NCI-H446 treated with DMSO at 0.1 percent for 48 hours (cell line): ENCODE measurements at places on chromosomes 13 and 19.

- DNase-seq = no peak
These were observed 52.4 kb downstream of the RBM26 start for GRCh38 chr13:79353693-79354092.

- DNase-seq = no peak
These were observed 25.5 kb downstream of the ELL start for GRCh38 chr19:18496167-18496979.

DNA sequence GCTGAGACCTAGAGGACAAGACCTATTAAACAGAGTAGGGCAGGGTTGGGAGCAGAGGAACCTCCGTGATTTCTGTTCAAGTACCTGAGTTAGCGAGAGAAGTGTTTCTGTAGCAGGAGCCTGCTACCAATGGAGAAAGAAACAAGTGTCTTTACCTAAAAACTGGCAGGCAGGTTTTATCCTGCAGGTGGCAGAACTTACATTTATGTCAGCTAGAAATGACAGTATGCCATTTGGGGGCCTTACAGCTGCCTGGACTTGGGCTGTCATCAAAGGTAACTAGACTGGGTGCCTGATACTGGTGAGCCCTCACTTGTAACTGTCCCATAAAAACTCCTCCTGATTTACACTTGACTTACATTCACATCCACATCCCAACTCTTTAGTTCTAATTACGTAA lies 185.3 kb upstream of the MIR17HG start:
- no peak for DNase-seq

- no peak for DNase-seq
These were observed 84.0 kb upstream of the GSX1 start for GRCh38 chr13:27708325-27708724.

GRCh38 chr19:17950310-17951156 lies 16.4 kb upstream of the KCNN1 start:
- DNase-seq = no peak

GRCh38 chr13:44044547-44045179 lies 165.0 kb downstream of the LACC1 start:
- no peak for DNase-seq

DNA sequence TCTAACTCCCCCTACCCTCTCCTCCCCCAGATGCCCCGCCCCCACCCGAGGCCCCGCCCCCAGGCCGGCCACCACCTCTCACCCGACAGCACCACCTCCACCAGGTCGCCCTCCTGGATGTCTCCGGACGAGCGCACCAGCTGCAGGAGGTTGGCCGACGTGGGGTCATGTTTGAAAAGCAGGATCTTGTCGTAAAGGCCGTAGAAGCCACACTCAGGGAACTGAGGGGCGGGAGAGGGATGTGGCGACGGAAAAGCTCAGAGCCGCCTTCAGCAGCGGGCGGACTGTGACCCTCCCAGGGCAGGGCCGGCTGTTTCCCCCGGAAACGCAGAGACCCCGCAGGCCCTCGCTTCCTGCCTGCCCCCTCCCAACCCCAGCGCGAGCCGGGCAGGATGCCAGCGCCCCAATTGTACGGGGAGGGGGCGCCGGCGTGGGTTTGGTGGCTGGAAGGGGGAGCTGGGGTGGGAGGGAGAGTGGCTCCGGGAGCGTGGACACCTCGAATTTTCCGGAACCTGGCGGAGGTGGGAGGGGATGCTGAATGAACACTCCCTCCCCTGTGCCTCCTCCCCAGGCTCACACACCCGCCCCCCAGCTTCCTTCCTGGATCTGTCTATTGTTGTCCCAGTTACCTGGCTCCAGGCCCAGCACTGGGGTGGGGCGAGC lies 3.0 kb downstream of the PRKD2 start:
- no peak for DNase-seq
